ENCODE measurements at places on chromosomes 5 and 9.

DNA sequence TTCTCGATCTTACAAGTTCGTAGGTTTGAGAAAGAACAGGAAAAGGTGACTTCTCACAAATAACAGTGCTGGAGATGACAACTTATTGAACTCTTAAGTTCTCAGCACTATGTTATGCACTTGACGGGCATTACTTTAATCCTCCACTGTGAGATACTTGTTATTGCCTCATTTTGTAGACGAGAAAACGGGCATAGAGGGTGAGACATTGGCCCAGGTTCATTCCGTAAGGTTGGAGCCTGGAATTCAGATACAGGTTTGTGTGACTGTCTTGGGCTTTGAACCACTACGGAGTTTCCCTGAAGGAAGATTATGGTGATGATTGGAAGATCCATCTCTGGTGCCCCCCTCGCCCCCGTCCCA, 657 bp downstream of the MAT2B start:
- no peak for DNase-seq

- no peak for DNase-seq
Observed at GRCh38 chr5:143537056-143537455, 133.6 kb upstream of the NR3C1 start.

- DNase-seq = no peak
Observed at GRCh38 chr5:128965011-128965637, at the start of gene SLC27A6. Gene SLC27A6 (plus strand): TSS chr5:128965488. CDS start chr5:128966138, 650 bp downstream.

GRCh38 chr9:128193469-128194096, 2.2 kb upstream of the CIZ1 start:
- DNase-seq = no peak

- DNase-seq = no peak
Observed at GRCh38 chr5:135065306-135066265, 31.6 kb upstream of the PITX1 start.

DNA sequence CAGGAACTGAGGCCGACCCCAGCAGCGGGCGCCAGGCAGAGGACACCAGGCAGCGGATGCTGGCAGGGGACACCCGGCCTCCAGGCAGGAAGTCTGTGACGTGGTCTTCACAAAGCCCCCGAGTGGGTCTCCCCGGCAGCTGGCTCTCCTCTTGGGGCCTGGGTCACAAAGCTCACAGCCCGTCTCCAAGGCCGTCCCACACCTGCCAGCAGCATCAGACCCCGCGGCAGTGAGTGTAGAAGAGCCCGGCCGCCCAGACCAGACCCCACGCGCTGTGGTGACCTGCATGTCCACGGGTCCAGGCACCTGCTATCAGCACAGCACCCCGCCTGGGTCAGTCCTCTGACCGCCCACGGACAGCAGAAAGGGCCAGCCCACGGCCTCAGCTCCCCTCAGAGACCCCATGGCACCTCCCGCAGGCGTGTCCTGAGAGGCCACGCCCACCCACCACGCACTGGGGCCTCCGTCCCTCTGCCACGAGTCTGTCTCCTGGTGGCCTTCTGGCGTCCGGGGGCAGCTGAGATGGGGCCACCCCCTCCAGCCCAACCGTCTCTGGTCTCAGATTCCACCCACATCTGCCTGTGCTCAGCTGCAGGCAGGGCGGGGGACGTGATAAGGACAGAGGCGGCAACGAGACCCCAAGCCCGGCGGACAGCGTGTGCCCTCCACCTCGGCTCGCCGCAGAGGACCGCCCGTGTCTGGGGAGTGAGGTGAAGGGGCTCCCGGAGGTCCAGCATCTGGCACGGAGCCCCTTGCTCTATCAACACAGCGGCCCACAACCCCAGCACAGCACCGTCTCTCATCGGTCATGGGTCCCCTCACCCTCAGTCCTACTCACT, 34.2 kb downstream of the EXD3 start:
- no peak for DNase-seq

Measured in stimulated activated CD8-positive, alpha-beta memory T cell treated with anti-CD3 and anti-CD28 coated beads, Interleukin-4, amount 100 ng/mL, for 1 hour (primary cell).